ENCODE measurements at places on chromosomes 11 and 22.

DNA sequence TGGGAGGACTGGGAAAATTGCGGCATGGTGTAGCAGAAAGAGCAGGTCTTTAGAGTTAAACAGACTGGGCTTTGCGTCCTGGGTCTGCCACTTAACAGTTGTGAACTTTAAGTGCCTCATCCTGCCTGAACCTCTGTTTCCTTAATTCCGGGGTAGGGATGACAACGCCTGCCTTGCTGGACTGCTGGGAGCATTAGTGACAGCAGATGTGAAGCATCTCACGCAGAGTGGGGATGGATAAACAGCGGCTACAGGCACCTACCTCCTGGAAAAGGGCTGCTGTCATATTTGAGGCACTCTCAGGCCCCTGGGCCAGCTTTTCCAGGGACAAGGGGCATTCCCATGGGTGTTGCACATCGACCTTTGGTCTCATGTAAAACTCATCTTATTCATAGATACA is 572.2 kb downstream of the TBC1D22A start:
- no peak for DNase-seq

DNA sequence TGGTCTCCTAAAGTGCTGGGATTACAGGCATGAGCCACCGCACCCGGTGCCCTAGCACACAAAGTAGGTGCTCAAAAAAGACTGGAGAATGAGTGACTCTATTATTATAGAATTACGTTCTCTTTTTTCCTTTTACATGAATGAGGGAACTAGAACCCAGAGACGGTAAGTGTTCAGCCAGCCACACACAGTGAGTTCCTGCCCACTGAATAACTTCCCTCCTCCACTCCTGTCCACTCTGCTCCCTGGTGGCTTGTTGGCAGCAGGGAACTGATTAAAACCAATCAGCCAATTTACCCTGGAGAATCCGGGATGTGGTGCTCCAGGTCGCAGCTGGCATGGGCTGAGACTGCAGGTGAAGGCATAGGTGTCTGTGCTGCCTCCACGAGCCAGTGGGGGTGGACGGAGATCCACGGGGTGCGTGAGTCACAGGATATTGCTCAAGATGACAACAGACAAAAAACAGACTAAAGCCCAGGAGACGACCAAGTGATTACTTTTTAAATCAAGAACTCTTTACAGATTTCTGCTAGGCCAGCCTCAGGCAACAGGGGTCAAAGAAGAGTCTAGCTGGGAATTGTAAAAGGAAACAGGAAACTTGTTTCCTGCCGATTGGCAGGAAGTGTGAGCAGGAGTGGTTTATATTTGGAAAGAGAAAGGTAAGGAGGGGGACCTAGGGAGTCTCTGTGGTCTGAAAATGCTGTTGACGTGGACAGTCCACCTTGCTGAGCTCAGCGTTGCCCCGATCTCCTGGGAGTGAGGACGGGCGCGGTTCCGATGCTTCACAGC is 95.2 kb upstream of the TP53I11 start:
- no peak for DNase-seq

DNA sequence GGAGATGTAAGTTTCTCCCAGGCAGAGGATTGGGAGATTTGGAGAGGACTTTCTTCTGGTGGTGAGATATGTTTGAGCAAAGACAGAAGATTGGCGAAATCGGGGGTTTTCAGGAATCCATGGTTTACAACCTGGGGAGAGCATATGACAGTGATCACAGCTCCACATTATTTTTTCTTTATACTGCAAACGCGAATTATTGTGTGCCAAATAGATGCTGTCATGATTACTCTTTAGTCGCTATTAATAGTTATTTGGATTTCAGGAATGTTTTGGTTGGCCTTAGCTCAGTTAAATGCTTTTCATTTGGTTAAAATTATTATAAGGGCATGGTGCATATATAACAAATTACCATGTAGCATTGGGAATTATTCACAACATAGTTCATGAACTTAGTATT is 15.2 kb downstream of the ATXN10 start:
- DNase-seq = no peak

- no peak for DNase-seq
Measured at GRCh38 chr11:84019571-84020194, 733.5 kb upstream of the CCDC90B start.

DNA sequence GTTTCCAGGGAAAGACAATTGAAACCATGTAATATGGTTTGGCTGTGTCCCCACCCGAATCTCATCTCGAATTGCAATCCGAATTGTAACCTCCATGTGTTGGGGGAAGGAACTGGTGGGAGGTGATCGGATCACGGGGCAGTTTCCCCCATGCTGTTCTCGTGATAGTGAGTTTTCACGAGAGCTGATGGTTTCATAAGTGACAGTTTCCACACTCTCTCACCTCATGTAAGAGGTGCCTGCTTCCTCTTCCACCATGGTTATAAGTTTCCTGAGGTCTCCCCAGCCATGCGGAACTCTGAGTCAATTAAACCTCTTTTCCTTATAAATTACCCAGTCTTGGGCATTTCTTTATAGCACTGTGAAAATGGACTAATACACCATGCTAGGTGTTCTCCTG is 148.3 kb upstream of the CADM1 start:
- DNase-seq = no peak

DNA sequence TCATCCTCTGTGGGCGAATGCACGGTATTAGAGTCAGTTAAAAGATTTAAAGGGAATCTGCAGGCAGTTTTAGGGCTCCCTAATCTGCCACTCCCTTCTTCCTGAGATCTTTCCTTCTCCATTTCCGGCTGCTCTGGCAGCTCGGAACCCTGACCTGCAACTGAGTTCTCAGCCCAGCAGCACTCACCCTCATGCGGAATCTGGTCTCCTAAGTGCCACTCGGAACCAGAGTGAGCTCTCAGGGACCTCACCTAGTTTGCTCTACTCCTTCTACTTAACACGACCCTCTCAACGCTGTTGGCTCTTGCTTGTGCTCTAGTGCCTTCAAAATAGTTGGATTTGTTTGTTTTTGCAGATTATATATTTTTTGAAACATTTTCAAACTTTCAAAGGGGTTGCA is 19.3 kb upstream of the IL10RA start:
- DNase-seq = no peak

DNA sequence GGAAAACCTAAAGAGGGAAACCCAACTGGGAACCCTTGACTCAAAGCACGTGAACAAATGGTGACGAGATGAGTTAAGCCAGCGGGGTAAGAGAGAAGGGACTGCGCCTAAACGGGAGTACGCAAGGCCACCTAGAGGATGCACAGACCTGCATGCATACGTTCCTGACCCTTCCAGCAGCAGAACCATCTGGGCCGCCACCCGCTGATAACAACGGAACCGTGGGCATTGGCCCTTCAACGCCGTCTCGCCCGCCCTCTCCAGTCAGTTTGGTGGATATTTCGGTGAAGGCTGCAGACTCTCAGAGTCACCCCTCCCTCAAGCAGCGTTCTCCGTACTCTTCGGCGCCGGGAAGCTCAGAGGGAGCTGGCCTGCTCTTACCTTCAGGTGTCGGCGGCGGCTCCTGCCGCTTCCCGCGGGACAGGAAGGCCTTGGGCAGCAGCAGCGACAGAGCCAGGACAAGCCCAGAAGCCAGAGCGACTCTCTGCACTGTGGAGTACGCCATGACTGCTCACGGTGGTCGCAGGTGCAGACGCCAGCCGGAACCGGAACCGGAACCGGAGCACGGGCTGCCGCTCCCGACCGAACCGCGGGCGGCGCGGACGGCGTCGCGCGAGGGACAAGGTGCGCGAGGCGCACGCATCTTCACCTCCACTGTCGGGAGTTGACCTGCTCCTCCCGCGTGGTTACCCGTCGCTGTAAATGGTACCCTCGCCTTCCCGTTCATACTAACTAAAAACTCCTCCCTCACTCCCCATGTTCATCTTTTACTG is at the start of gene RIC3:
Gene RIC3 (minus strand): TSS at position 541 of the 773 bp plus-strand sequence. CDS start 36 bp downstream, at position 505.
- DNase-seq = no peak

DNA sequence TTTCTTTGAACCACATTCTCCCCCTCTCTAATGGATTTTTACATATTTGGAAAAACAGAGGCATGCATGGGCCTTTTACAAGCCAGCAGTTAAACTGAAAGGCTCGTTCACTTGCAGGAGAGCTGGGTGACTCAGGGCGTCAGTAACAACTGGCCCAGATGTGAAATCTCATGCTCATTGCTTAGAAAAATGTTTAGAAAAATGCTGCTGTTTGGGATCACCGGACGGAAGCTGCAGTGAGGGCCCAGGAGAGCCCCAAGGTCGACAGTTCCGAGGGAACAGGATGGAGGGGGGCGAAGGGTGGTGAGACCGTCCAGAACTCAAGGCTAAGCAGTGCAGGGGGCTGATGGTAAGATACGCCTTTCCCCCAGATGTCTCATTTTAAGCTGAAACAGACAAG is 41.7 kb upstream of the SMTN start:
- no peak for DNase-seq

DNA sequence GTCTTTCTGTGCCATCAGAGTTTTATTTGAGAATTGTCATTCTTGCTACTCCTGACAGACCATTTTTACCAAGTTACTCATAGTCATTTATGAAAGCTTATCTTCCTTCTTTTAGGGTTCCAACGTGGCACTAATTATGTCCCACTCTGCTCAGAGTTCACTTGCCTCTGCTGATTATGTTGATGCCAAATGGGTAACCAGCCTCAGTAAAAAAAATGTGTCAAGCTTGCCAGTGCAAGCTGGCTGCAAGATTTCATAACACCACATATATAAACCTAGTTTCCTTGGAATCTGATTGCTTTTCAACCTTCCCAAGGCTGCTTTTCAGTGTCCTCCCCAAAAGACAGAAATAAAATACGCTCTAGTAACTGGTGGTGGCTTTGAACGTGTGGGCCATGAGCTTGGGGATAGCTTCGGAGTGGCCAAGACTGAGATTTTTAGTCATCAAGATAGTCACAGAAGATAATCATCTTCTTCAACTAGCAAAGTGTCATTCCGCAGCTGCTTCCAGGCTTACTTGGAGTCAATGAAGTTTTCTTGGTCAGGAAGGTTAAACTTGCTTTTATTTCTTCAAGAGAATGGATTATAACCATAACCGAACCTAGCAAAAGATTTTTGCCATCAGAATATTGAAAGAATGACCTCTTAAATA is 29.5 kb upstream of the APOA1 start:
- no peak for DNase-seq

DNA sequence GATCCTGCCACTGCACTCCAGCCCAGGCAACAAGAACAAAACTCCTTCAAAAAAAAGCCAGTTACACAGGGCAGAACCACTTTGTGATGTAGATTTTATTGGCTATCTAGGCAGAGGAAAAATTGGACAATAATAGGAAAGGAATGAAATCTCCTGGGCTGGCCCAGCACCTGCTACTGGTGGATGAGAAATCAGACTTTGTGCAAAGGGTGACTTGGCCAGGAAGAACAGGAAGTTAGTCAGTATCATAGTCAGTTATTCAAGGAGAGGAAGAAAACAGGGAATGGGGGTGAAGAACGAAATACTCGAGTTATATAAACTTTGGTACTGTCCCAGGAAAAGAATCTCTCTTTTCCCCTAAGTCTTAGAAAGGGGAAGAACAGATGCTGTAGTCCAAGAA is 11.0 kb upstream of the SPTBN2 start:
- DNase-seq = no peak

- no peak for DNase-seq
Measured at GRCh38 chr11:96306071-96306470, 36.9 kb downstream of the MAML2 start.

DNA sequence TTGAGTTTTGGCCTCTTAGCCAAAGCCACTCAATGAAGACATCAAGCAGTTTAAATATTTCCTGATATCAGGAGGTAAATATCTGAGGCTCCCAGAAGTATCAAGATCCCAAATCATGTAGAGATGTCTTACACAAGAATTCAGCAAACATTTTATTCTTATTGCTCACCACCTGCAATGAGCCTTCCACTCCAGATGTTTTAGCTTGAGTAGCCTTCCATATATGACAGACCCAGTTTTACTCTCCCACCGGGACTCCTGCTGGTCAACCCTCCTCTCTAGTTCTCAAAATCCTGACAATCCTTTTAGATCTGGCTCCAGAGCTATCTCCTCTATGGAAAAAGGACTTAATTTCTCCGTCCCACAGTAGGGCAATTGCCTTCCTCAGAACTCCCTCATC is 404.4 kb downstream of the KCNA4 start:
- DNase-seq = no peak

- no peak for DNase-seq
Measured at GRCh38 chr11:64384981-64385944, 26.3 kb downstream of the RPS6KA4 start.

GRCh38 chr11:82546661-82547557 is 186.8 kb downstream of the FAM181B start:
- no peak for DNase-seq

GRCh38 chr22:37018815-37019308 is 385 bp downstream of the TST start:
- no peak for DNase-seq
